ENCODE measurements at places on chromosomes 1 and 21.

DNA sequence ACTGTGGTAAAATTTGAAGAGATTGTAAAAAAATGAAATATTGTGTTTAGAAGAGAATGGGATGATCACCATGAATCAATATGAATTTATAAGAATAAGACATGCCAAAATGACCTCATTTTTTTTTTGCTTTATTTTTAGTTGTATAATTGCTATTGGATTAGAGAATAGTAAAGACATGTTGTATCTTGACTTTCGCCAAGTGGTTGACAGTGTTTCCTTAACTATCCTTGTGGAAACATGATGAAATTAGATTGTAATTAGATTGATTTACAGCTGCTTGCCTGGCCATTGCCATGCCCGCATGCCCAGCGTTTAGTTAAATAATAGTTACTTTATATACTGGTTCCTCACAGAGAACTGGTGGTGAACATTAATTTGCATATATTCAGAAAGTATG is 154.9 kb downstream of the MAGI3 start:
- DNase-seq = no peak

GRCh38 chr21:16502273-16502672 is 772.5 kb downstream of the USP25 start:
- no peak for DNase-seq

DNA sequence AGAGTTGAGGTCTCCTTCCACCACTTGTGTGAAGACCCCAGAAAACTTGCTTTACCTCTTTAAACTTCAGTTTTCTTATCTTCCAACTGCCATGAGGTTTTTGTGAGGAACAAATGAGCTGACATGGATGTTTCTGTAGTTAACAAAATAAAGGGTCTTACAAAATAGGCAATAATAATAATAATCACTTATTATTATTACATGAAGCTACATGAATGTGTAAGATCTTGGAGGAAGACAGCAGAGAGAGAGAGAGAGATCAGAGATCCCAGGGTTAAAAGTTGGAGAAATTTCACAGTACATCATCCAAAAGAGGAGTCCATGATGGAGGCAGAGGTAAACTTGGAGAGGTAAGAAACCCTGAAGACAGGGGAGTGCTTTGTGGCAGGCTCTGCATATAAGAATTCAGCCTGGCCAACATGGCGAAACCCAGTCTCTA is 10.7 kb downstream of the RCC1 start:
- DNase-seq = no peak

- DNase-seq = no peak
Observed at GRCh38 chr1:51518586-51519047, 449 bp downstream of the EPS15 start.

DNA sequence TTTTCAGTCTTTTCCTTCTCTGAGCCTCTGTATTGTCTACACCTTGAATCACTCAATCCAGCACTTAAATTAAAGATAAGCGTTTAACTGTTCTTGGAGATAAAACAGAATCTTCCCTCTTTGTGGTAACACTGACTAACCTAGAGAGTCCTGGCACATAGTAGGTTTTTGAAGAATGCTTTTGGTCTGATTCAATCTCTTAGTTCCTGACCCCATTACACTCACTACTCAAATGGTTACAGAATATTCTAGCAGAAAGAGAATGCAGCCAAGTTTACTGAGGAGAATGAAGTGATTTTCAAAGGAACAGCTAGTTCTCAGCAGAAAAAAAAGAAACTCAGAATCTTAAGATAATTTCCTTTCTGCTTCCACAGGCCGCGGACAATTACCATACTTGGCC is 309.2 kb upstream of the PRMT6 start:
- DNase-seq = no peak

GRCh38 chr21:38861989-38862683 is 56.4 kb downstream of the ETS2 start:
- no peak for DNase-seq

DNA sequence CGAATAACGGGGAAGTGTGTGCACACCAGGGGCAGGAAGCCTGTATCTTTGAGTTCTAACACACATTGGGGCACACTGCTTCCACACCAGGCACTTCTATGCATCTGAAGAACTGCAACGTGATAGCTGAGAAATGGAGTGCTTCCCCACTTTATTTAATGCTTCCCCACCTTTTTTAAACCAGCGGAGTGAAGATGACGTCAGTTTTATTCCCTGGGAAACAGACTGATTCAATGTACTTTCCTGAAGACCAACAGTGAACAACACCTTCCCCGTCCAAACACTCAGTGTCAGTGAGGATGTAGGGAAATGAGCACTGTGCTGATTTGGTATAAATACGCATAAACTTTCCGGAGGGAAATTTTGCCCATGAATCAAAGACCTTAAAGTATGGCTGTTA is 87.1 kb downstream of the PGBD5 start:
- DNase-seq = no peak

- no peak for DNase-seq
Observed at GRCh38 chr1:22320587-22321344, 130.9 kb upstream of the ZBTB40 start.

- DNase-seq = no peak
Observed at GRCh38 chr1:40773748-40774265, 9.8 kb upstream of the KCNQ4 start.

GRCh38 chr1:92329347-92330129 is 30.7 kb downstream of the RPAP2 start:
- DNase-seq = no peak
